ENCODE measurements at places on chromosomes 7 and 10.
A peak's percentile ranks its signal among the peaks of the same experiment; 100 is the strongest.

- DNase-seq: no peak
These were observed 132.6 kb downstream of the SLC25A13 start for GRCh38 chr7:96189129-96189820.

DNA sequence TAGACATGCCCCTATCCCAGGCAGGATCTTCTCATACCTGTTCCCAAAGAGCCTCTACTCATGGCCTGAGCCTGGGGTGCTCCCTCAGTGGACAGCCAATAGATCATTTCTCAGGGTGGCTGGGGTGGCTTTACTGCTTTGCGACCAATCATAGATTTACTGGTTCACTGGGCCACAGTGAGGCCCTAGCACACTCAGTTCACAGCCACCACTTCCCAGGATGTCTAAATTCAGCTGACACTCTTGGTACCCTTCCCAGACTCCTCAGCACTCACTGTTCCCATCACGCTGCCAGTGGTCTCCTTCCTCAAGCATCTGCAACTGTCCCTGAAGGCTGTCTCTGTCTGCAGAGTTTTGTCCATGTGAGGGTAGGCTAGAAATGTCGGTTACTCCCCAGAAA, 50.6 kb downstream of the ARHGAP22 start:
- no peak for DNase-seq

DNA sequence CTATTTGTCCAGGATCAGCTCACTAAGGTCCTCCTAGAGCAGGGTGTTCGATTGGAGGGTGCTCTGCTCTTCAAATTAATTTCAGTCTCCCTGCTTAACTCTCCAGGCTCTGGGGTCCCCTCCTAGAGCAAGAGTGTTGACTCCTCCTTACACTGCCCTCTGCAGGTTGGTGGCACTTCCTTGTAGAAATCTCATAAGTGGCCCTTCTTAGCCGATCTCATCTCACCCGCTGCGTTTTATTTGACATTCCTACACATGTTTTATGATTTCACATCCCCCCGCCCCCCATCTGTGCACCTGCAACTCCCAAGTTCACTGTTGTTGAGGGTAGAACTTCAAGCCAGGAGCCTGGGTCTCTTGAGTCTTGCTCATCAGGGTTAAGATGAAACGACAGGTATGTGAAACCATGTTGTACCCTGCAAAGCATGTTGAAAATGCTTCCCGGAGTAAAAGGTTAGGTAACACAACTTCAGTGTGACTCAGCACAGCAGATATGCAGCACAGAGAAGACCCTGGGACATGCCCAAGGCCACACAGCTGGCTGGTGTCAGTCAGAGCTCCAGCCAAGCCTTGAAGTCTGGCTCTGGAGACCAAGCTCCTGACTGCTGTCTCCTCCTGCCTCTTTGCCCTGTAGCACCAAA, 171.2 kb downstream of the PRKAG2 start:
- no peak for DNase-seq

DNA sequence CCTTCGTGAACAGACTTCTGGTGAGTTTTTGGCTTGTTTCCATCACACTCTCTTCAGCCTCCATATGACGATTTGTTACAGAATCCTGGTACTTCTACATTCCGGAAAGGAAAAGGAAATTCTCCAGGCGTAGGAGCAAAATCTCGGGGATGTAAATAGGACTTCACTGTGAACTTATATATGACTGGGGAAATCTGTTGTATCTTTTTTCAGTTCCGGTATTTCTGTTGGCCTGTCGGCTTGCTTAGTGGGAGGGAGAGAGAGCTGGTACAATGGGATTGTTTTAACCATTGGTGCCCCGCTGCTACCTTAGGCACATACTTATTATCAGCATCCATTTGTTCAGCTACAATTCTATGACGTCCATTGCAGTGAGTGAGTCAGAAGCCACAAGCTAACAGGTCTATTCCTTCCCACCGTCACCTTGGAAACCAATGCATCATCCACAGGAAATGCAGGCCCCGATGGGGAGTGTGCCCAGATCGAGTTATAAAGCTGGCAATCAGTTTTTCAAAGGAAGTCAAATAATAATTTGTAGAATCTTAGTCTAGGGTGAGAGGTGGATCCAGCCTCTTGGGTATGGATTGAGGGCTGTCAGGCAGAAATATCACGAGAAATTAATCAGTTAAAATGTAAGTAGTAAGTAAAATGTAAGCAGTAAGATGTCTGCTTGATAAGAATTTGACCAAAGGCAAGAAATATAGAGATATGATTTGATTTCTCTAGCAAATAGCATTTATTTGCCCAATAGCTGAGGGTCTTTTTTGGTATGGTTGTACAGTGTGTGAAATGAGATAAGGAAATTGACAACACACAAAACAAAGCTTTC, 92.0 kb upstream of the MKLN1 start:
- peak; percentile 63 for DNase-seq

- DNase-seq: no peak
These were observed 290.0 kb upstream of the PHYHIPL start for GRCh38 chr10:58886406-58886805.
